Right ventricle myocardium superior (tissue), 1 donor: ENCODE measurements at places on chromosomes 1 and 21.
A peak's percentile ranks its signal among the peaks of the same experiment; 100 is the strongest.

- DNase-seq: no peak
Observed at GRCh38 chr1:110130989-110131388, 18.7 kb downstream of the UBL4B start.

DNA sequence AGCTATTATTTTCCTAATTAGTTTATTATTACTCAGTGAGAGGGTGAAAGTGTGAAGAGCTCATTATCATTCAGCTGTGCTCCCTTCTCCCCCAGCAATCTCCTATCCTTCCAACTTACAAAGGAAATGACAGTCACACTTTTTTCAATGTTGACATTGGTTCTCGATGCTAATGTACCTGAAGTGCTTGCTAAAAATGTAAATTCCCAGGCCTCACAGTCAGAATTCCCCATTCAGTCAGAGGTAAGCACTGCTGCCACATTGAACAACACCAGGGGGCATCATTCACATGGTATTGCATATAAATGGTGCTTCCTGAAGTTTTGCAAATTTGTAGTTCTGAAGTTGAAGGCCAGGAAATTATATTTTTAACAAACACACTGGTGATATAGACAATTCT lies 132.7 kb upstream of the FOXD3 start:
- DNase-seq: no peak

DNA sequence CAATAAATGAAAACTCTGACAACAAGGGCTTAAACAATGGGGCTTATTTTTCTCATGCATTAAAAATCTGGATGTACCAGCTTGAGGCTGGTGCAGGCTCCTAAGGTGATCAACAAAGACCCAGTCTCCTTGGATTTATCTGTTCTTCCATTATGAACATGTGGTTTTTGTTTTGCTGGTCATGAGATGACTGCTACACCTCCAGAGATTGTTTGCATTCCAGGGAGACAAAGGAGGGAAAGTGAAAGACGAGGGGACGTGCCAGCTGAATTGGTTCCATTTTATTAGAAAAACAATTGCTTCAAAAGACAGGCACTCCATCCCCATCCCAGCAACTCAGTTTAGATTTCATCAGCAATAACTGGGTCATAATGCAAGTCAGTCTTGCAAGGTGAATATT lies 90.9 kb upstream of the KCNK1 start:
- no peak for DNase-seq

GRCh38 chr1:208211921-208212843 lies 32.0 kb downstream of the PLXNA2 start:
- DNase-seq: peak; percentile 57

DNA sequence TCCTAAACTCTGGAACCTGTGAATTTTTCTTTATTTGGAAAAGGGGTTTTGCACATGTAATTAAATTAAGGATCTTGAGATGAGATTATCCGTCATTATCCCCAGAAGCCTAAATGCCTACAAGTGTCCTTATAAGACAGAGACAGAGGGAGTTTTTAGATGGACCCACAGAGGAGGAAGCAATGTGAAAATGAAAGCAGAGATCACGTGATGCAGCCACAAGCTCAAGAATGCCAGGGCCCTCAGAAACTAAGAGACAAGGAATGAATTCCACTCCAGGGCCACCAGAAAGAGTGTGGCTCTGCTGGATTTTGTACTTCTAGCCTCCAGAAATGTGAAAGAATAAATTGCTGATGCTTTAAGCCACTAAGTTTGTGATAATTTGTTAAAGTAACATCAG lies 183.6 kb upstream of the UBE2U start:
- no peak for DNase-seq

- no peak for DNase-seq
Observed at GRCh38 chr1:226158983-226159382, 27.6 kb downstream of the ACBD3 start.
